ENCODE measurements at places on chromosomes 4 and X. TPM values are rescaled to one million over a fixed set of nuclear protein-coding genes. Genes with fewer than 3 reads are reported as not detected.

GRCh38 chrX:51395810-51396728 lies 63.4 kb downstream of the NUDT10 start:
- no peak for DNase-seq

GRCh38 chr4:148376151-148376550 lies 66.1 kb downstream of the NR3C2 start:
- peak; percentile 77 for DNase-seq

RENBP gene
- 4.9 TPM for total RNA-seq

GRCh38 chr4:87427518-87427868 lies 5.1 kb downstream of the NUDT9 start:
- DNase-seq, result no peak

CHRDL1 gene
- not detected for total RNA-seq

GRCh38 chrX:130030826-130031225 lies 48.4 kb downstream of the BCORL1 start:
- no peak for DNase-seq

GRCh38 chrX:48909703-48910294 lies 1.6 kb downstream of the SLC35A2 start:
- no peak for DNase-seq

DNA sequence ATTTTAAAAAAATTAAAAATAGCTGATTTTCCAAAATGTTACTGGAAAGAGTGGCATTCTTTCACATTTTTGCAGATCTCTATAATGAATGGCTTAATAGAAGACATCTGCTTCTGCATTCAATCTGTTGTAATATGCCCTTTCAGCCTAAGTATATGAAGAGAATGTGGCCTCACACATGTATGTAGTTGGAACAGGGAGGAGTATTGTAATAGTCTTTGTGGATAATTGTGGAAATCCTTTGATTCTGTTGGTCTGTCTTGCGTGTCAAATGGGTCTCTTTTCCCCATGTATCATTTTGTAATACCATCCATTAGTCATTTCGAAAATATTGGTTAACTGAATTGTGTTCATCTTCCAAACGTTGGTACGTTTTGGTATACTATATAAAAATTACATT lies 11.6 kb downstream of the TXLNG start:
- no peak for DNase-seq

- DNase-seq, result no peak
These were observed 128.4 kb upstream of the FAT1 start for GRCh38 chr4:186852073-186852420.

GRCh38 chrX:314781-315595 lies 3.6 kb downstream of the GTPBP6 start:
- no peak for DNase-seq

GPR119 gene
- not detected for total RNA-seq

- no peak for DNase-seq
These were observed 9.3 kb downstream of the NKX1-1 start for GRCh38 chr4:1396806-1397455.

DNA sequence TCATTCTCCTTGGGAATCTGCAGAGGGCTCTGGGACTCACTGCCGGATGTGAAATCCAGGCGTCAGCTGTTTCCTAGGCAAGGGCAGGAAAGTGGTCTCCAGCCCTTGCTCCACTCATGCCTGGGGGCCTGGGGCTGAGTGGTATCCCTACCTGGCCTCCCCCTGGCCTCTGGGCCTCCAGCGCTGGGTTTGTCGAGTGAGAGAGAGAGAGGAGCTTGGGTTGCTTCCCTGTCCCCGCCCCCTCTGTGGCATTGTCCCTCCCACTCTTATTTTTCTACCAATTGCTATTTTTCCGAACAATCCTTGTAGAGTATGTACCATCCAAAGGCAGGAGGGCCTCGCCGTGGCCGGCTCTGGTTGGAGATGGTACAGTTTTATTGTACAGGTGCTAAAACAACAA lies 53.1 kb downstream of the ELF4 start:
- no peak for DNase-seq

DNA sequence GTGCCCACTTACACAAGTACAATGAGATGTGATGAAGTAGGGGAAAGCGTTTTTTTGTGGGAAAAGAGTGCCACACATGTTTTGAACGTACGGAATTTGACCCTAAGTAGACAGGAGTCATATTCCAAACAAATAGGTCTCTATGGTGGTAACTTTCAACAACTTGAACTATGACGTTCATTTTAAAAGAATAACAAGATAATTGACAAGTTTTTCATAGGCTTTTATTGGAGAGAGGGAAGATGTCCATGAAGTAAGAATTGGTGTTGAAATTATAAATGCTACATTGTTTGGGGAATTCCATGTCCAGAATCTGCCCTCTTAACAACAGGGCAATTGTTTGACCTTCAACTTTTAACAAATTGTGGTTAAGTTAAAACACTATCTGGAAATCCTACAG lies 126.5 kb downstream of the GASK1B start:
- no peak for DNase-seq

- no peak for DNase-seq
These were observed 196.1 kb downstream of the ZNF330 start for GRCh38 chr4:141416677-141417363.

DNA sequence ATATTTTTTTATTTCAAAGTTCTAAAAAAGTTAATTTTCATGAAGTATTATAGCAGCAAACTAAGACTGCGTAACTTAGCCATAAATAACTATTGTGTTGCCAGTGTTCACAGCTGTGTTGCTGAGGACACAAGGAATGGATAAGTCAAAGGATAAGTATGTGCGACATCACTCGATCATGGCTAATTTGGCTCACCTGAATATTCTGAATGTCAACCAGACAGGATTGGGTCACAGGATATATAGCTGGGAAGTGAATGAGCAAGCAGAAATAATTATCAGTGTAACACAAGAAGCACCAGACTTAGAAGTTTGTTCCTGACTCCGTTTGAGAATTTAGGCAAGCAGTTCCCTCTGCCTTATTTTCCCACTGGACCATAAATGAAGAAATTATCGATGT lies 33.9 kb downstream of the PRDM8 start:
- DNase-seq, result no peak

DIPK2B gene
- total RNA-seq, result 3.6 TPM

GRCh38 chr4:61212788-61213187 lies 12.7 kb downstream of the ADGRL3 start:
- no peak for DNase-seq

DNA sequence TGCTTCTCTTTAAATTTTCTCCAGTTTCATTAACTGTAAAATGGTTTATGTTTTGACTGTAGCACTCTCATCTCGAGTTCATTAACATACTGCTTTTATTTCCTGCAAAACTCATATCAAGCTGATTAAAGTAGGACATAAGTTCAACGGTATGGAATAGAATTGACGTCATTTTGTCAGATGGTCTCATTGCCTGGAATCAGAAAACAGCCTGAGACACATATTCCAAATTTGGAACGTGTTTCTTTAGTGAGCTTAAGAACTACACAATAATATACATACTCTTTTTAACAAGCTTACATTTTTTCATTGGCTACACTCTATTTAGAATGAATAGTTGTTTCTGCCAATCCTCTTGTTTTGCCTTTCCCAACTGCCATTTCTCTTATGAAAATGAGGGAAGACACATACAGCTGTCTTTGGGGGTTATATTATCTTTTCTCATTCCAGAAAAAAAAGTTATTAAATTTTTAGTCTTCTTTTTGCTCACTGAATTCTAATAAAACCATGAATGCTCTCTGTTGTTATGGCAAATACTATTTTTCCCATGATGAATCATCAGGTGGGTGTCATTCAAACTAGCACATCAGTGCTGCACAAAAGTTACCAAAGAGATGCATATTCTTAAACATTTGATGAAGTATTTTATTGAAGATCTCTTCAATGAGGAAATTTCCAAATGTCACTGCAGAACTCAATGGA lies 162.8 kb downstream of the GABRB1 start:
- DNase-seq, result no peak

DNA sequence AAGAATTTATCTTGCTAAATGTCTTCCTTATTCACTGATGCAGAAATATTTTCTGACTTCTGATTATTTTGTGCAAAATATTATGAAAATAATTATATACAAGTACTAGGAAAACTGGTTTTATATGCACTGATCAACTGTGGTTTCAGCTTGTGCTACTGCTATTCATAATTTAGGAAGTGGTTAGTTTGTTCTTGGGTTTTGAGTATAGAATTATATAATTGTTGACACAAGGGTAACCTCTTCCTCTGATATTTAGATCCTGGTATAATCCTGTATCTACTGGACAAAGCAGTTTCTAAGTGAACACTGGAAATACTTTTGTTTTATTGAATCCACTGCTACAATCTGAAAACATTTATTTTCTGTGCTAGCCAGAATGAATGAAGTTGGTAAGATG lies 182.8 kb downstream of the PDGFC start:
- DNase-seq, result no peak

GYPB gene
- total RNA-seq, result not detected

DNA sequence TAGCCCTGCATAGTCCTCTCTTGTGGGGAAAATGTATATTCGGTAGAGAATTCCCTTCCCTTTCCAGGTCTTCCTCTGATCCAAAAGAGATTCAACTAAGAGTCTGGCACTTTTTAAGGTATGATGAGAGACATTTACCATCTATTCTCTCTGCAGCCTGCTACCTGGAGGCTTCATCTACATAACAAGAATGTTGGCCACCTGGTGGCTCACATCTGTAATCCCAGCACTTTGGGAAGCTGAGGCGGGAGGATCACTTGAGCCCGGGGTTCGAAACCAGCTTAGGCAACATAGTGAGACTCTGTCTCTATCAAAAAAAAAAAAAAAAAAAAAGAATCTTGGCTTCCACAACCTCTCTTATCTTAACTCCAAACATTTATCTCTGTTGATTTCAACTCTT lies 40.4 kb upstream of the NOCT start:
- no peak for DNase-seq

GRCh38 chr4:73929278-73929677 lies 52.5 kb downstream of the PF4 start:
- DNase-seq, result no peak

- DNase-seq, result no peak
These were observed 251.0 kb downstream of the ANK2 start for GRCh38 chr4:113300471-113300928.

DNA sequence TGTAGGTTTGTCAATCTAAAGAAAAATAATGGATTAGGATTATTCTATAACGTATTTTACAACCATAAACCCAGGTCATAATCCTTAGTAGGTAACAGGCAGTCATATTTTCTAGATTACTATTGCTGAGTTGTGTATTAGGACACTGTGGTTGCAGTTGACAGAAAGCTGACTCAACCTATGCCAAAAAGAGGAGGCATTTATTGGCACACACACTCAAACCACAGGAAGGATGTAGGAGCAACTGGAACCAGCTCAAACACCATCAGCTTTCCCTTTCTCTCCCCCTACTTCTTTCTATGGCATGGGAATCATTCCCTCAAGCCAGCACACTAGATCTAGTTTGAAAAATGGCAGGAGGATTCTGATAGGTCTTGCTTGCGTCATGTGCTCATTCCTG lies 136.4 kb upstream of the FAM9C start:
- DNase-seq, result no peak

MAGED4B gene
- 7.9 TPM for total RNA-seq

- DNase-seq, result no peak
These were observed 148.7 kb upstream of the KIT start for GRCh38 chr4:54509057-54509456.

DNA sequence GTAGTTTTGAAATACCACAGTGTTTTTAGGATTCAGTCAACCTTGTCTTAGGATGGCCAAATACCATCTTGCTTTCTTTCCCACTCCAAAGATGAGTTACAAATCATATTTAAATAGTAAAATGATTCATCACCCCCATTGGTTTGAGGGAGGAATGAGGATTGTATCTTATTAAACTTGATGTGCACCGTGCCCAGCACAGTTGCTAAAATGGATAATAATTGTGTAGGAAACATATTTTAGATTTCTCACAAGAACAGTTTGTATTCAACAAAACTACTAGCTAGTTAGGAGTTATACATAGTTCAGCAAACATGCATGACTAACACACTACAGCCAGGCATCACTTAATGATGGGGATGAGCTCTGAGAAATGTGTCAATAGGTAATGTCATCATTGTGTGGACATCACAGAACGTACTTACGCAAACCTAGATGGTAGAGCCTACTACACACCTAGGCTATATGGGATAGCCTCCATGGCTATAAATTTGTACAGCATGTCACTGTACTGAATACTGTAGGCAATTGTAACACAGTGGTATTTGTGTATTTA lies 245.4 kb downstream of the FBXW7 start:
- DNase-seq, result no peak

ADAM29 gene
- not detected for total RNA-seq

- no peak for DNase-seq
These were observed 223.5 kb upstream of the IGFBP7 start for GRCh38 chr4:57333684-57334083.

- DNase-seq, result no peak
These were observed at the start of gene IRAK1 for GRCh38 chrX:154019633-154020528. TSS of gene IRAK1 (minus strand) at chrX:154019902. CDS start at chrX:154019812, 90 bp downstream.

RASL11B gene
- 0.11 TPM for total RNA-seq

DNA sequence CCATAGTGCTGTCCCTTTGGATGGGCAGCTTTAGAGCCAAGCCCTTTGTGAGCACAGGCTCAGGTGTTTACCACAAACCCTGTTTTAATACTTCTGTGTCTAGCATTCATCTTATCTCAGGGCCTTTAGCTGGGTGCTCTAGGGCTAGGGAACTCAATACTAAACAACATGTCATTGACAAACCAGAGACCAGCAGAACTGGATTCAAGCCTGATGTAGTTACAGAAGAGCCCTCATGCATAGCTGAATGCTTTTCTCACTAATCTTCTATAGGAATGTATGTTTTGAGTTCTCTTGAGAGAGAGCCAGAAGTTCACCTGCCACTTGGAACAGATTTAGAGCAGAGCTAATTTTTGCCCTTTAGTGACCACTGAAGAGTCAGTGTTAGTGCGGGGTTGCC lies 142.6 kb downstream of the DCK start:
- DNase-seq, result no peak

GRCh38 chr4:152094970-152095700 lies 334.3 kb upstream of the GATB start:
- DNase-seq, result no peak

PFKFB1 gene
- not detected for total RNA-seq

- DNase-seq, result no peak
These were observed 33.4 kb downstream of the NELFA start for GRCh38 chr4:1975391-1975801.

KIAA1210 gene
- total RNA-seq, result not detected
